ENCODE measurements at places on chromosomes 3 and 15.
A peak's percentile ranks its signal among the peaks of the same experiment; 100 is the strongest.

DNA sequence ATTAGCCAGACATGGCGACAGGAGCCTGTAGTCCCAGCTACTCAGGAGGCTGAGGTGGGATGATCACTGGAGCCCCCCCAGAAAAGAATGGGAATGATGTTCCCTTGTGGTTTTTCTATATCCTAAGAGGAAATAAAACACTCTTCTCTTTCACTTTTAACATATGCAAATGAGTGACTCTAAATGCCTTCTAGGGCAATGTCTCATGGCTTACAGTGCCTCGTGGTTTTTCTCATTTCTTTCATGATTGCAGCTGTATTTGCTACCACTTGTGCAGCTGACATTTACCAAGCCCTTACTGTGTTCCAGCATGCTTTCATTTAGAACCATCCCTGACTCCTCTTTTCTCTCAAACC lies 26.4 kb downstream of the STOML1 start:
- no peak for DNase-seq

- DNase-seq: no peak
These were observed 76.8 kb downstream of the TNIK start for GRCh38 chr3:171383206-171384018.

- DNase-seq: no peak
These were observed 268.1 kb downstream of the TAFA4 start for GRCh38 chr3:68664276-68664675.

DNA sequence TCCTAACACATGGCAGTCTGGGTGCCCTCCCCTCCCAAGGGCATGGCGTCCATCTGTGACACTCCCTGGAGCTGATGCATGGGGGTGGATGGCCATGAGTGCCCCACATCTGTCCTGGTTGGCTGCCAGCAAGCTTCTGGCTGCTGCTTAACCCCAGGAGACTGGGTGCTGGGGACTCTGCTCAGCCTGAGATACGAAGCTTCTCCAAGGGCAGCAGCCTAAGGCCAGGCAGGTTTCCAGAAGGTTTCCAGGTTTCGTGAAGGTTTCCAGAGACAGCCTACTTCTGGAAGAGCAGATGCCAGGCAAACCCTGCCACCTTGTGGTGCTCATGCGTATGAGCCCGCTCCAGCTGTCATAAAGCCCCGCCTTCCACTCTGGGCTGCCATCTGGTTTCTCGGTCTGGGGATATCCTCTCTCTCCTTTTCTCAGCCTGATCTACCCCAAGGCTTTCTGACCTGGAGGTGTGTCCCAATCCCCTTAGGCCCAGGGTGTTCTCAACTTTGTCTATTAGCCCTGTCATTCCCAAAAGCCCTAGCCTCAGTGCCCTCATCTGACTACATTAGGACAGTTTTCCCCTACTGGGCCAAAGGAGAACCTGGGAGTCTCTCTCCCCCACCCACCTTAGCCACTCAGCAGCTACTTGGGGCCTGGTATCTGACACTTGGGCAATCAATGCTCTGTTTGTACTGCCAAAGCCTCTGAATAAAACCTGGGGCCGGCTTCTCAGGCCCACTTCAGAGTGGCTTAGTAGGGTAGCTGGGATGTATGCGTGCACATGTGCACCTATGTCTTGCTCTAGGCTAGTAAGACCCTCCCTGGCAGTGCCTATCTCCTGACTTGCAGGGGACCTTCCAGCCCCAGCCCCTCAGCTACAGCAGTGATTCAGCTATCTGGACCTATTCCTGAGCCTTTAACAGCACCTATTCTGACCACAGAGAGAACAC lies 12.0 kb downstream of the MRPL46 start:
- DNase-seq: peak; percentile 75

DNA sequence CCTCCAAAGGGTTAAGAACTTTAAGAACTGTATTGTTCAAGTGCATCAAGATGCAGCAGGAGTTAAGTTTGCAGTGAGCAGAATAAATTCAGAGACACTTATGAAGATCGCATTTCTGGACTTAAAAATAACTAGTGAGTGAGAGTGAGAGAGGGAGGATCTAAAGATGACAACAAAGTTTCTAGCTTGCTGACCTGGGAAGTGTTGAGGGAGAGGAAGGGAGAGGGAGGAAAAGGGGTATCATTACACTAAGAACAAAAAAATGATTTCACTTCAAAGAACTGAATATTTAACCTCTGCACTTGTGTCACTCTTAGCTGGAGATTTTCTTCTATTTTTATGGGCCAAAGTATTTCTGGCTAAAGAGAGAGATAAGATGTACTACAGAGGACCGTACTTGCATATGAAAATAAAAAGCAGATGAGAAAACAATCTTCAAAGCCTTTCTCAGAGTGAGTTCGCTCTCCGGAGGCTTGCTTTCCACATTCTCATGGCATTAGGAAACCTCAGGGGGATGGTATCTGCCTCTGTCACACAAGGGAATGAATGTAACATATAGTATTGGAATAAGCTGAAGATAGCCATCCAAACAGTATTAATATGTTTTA lies 91.4 kb upstream of the TJP1 start:
- DNase-seq: no peak

DNA sequence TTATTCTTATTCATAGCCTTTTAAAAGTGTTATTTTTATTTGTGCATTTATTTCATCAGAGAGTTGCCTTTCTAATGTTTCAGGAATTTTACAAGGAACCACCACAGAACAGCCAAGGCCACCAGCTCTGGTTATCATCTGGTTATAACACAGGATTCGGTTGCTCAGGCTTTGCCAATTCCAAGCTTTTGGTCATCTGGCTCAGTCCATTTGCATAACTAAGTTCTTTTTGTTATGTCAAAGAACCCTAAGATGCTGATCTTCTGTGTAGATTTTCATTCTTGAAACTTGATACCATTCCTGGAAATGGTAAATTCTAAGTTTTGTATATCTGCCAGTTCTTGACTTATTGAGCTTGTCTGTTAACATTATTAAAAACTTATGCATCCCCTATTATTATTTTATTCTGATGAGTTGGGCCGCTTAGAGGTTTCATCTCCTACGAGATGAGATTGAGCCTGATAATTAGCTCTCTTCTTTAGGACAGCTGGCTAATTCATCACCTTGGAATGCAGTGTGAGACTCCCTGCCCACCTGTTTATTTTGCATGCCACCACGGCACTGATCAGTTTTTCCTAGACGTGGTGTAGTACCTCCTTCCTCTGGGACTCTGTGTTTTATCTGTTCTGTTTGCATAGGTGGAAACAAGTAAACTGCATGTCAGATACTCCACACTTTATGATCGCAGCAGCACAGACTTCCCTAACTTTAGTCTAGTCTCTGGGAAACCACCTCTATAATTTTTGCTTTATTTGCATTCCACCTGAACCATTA lies 264.8 kb downstream of the SLCO3A1 start:
- no peak for DNase-seq

- DNase-seq: no peak
These were observed 49.5 kb downstream of the CYP11A1 start for GRCh38 chr15:74317820-74318375.

GRCh38 chr3:143201045-143201444 lies 81.5 kb downstream of the CHST2 start:
- DNase-seq: no peak

- no peak for DNase-seq
These were observed 7.0 kb downstream of the CHP1 start for GRCh38 chr15:41238100-41238499.

GRCh38 chr3:120846073-120846472 lies 61.9 kb upstream of the STXBP5L start:
- no peak for DNase-seq

GRCh38 chr3:50687916-50688315 lies 13.2 kb downstream of the DOCK3 start:
- DNase-seq: no peak

GRCh38 chr3:42274266-42274665 lies 8.3 kb upstream of the CCK start:
- DNase-seq: no peak

DNA sequence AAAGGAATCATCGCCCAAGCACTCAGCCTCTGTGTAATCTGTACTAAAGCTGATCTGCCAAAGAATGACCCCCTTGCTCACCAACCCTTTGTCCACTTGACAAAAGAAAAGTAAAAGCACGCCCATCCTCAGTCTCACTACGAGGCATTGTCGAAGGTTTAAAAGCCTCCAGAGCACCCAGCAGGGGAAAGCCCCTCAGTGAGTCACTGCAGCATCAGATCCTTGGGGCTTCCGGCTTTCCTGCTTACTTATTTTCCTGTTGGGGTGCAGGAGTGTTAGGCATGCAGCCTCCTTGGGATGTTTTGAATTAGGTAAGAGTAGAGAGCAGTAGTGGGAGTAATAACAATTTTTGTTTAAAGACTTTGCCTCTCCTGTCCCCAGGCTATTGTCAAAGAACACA lies 216.1 kb downstream of the MTHFS start:
- DNase-seq: peak; percentile 75

All from dermis microvascular lymphatic vessel endothelial cell (primary cell).